ENCODE measurements at places on chromosomes 7 and 10.
A peak's percentile ranks its signal among the peaks of the same experiment; 100 is the strongest.

DNA sequence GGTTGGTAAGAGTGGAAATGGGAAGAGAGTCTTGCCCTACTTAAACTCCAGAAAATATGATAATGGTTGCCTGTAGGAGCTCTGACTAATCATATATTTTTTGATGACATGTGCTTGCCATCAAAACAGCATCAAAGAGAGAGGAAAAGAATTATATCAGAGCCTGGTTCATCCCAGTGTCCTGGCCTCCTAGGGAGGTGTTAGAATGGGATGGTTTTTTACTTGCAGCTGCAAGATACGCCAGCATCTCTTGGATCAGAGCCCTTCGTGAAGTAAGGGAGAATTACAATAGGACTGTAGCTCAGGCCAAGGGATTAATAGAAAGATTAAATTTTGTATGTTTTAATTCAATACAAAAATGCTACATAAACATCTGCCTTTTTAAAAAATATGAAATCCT lies 177.6 kb upstream of the HDAC9 start:
- no peak for DNase-seq

DNA sequence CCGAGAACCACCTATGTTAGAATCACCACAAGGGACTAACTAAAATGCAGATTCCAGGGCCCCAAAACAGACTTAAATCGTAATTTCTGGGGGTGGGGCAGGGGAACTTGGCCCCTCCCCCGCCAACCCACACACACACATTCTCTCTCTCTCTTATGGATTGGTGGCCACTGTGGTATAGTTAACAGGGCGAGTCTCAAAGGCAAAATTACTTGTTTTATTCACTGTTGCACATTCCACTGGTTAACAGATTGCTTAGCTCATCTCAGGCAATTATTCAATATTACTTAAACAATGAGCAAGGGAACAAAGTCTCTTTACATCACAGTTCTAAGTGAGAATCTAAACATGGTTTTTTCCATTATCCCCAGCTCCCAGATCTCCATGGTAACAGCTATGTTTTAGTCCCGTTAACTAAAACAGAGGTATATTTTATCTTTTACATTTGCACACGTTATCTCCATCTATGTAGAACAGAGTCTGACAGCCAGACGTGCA lies 38.5 kb downstream of the IGF2BP3 start:
- DNase-seq, result no peak

DNA sequence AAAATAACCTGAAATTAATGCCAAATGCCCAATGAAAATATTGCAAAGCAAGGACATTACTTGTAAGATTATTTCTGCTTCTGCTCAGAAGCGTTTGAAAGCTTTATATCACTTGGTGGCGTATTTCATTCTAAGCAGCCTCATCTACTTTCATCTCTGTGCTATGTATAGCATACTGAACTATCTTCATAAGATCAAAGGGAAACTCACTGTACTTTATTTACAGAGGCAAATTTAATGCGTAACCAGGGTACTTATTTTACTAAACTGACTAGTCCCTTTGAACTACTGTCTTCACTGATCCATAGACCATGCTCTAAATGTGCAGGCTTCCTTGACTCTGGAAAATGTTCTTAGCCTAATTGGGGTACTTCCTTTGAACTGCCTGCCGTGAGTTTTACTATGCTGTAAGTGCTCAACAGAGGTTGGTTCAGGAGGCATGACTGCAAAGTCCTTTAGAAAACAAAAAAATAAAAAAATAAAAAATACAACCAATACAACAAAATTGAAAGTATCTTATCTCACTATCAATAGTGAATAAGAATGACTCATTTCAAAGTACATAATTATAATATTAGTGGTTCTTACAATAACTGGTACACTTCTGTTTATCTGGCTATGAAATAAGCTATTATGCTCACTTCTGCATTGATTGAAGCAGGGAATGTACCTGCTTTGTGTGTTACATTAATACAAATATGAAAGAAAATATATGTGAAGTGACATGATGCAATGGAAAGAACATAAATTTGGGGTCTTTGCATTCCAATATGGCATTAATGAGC lies 41.0 kb upstream of the TSPAN12 start:
- DNase-seq, result no peak

DNA sequence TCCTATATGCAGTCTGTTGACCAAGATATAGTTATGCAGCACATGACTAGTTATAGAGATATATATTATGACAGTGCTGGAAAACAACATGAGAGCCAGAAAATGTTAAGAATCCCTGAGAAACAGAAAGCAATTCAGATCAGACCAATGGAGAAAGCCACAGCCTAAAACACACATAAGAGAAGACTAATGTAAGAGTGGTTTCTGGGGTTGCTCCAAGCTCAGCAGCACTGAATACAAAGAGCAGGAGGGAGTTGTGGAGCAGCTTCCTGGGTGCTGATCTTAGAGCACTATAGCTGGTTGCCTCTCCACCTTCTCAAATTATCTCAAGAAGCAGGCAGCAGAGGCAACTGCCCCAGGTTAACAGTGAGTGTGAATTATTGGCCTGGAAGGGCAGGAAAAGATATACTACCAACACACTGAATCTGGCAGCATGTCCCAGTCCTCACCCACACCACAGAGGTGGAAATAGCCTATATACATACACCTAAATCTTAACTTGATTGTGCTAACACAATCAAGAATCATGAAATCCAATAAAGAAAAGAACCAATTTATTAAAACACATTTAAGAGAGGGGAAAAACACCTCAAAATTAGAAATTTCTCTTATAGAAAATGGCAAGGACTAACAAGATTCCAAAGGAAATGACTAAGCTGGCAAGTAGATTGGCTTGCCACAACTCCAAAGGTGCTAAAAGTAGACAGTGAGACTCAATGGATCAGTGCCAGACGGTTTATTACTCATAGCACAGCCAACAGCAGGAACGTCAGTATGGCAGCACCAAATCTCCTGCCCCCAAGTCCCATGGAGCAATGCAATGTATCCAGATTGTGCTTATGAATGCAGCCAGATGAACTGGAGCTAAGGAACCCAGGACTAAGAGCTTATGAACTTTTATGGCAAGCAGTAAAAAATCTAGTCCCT lies 5.1 kb downstream of the PTTG1IP2 start:
- DNase-seq, result no peak

- no peak for DNase-seq
Observed at GRCh38 chr7:6433784-6434615, 13.8 kb downstream of the DAGLB start.

DNA sequence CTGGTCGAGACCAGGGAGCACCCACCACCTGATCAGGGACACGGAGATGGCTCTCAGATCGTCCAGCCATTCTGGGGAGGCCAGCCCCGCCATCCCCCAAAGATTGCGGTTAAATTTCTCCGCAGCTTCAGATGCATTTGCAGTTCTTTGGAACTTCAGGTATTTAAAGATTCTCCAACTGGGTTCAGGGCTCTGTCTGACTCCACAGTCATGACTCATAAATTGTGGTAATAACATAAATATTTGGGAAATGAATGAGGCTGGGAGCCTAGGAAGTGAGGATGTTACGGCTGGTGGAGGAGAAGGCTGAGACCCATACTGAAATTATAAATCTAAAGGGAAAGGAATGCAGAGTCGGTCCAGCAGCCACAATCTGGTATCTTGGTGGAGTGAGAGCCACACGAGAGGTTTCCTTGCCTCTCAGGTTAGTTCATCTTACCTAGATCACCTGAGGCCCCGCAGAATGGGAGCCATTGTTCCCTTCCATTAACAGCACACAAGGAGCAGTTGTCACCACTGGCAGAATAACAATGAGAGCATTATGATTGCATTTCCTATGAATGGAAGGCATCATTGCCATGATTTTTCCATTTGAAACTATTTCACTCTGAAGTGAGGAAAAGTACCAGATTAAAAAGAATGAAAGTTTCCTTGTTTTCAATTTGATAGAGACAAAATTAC lies 26.7 kb upstream of the DNAJB6 start:
- peak; percentile 95 for DNase-seq

DNA sequence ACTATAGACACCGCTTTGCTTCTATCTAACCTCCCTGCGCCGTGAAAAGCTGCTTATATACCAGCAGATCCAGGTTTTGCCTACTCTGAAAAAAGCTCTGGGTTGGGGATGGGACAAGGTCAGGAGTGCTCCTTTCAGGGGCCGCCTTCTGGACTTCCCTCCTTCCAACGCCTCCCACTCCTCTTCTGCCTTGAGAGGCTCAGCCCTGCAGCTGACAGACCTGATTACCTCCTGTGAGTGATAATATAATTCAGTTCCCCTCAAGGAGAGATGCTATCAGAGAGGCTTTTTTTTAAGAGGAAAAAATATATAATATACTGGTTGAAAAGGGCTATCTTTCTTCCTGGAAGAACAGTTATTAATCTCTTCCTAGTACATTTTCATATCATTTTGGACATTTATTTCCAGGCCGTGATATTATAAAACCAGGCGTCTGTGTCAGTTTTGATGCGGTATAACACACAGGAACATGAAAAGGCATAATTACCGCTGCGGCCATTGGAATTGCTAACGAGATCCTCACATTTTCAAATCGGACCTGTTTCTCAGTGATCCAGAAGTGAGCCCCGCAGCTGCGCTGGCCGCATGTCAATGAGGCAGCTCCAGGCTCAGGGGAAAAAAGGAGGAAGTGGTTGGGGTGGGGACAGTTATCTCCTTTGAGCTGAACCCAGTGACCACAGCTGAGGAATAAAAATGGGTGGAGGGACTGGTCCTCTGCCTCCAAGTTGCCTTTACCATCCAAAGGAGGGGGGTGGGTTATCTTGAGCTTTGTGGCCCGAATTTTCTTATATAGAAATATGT lies 457.1 kb downstream of the TYW1 start:
- no peak for DNase-seq

DNA sequence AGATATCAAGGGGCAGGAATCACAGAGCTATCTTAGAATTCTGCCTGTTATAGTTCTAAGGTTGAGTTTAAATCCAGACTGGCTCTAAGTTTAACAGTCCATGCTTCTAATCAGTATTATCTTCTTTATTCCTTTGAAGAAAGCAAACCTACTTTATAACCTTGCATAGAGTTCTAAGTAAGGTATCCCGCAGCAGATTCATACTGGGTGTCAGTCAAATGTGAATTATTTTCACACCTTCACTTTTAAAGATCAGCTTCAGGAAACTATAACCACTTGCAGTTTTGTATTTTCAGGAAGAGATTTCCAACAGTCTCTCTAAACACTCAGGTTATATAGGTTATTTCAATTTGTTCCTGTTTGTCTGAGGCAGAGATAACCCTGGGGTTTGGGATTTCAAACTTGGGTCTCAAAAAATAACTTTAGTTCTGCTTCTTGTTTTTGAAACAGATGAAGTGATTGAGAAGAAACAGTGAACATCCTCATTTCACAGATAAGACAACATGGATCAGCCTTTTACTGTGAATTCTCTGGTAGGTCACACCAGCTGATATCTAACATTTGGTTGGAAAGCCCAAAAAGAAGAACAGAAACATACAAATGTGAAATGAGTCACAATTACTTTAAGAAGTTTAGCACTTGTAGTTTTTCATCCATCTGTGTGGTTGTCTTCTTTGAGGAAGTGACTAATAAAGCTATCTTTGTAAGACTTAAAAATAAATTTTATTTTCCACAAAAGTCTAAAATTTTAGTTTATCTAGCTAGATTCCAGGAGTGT lies 21.4 kb downstream of the STAMBPL1 start:
- DNase-seq, result no peak

- DNase-seq, result no peak
Observed at GRCh38 chr7:84998665-84999064, 188.2 kb downstream of the SEMA3D start.
